ENCODE measurements at places on chromosomes 2 and 18.

DNA sequence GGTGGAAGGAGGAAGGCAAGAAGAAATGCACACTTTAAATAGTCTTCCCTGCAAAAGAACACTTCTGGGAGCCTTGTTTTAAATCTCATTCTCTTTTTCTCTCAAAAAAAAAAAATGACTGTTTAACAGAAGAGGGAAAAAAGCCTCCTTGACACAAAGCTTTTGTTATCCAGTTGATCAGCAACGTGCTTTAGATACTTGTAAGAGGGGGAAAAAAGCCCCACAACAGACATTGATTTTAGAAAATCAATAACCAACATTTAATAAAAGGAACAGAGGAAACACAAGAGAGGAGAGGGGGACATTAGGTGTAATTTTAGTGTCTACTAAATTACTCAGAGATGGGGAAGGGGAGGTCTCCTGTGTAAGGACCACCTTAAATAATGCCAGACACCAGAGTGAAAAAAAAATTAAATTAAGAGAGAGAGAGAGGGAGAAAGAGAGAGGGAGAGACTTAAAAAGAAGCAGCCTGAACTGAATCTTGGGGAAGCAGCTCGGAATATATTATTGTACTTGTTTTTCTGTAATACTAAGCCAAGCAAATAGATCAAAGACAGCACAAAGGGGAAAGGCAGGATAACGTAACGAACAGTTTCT lies 4.7 kb downstream of the ZEB2 start:
- no peak for DNase-seq

GRCh38 chr18:59464486-59464885 lies 105.4 kb upstream of the LMAN1 start:
- no peak for DNase-seq

GRCh38 chr2:146817613-146818012 lies 1027.2 kb upstream of the ACVR2A start:
- DNase-seq, result no peak

- DNase-seq, result no peak
These were observed 238.1 kb upstream of the SLC8A1 start for GRCh38 chr2:40690036-40690435.

GRCh38 chr2:209145941-209146681 lies 277.7 kb upstream of the MAP2 start:
- DNase-seq, result no peak

DNA sequence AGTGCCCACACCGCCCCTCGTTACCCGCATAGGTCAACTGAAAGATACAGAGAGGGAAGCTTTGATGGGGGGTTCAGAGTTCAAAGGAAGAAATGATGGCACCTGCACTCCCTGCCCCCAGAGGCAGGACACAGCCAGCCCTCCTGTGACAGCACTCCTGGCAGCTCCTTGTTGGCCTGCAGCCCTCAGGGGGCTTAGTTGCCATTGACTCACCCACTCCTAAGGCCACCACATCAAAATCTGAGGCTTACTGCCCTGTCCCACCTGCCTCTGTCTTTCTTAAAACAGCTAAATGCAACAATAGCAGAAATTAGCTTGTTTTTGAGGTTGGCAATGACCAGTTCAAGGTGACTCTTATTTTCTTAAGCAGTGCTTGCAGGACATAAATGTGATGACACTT lies 31.6 kb upstream of the SLC35F6 start:
- no peak for DNase-seq

- no peak for DNase-seq
These were observed 13.4 kb downstream of the NPAS2 start for GRCh38 chr2:100833331-100833730.

GRCh38 chr2:172710584-172711047 lies 25.0 kb upstream of the RAPGEF4 start:
- DNase-seq, result no peak

DNA sequence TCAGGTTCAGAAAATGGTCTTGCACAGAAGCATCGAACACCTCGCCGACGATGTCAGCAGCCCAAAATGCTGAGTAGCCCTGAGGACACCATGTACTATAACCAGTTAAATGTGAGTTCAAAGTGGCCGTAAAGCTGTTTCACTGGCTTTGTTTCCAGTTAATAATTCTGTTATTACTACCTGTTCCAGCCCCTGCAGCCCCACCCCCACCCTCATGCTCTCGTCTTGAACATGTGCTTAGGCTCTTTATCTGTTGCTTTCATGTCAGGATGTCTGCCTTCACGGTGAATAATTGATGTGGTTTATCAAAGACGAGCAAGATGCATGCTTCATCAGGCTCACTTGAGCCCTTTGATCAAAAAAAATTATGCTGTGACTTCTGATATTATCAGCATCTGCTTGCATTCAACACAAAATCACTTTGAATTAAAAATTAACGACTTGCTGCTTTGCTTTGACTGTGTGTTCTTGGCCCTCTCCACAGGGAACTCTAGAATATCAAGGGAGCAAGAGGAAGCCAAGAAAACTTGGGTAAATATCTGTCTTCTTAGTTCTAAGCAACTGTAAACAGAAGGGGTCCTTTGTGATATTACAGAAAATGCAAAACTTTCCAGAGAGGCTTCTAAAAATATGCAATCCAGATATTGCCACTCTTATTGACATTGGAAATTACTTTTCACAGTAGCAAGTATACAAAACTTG lies 63.4 kb upstream of the SP5 start:
- no peak for DNase-seq

- DNase-seq, result no peak
These were observed 27.2 kb downstream of the KDM3A start for GRCh38 chr2:86468162-86469033.

- DNase-seq, result no peak
These were observed 14.9 kb upstream of the E2F6 start for GRCh38 chr2:11480859-11481258.

DNA sequence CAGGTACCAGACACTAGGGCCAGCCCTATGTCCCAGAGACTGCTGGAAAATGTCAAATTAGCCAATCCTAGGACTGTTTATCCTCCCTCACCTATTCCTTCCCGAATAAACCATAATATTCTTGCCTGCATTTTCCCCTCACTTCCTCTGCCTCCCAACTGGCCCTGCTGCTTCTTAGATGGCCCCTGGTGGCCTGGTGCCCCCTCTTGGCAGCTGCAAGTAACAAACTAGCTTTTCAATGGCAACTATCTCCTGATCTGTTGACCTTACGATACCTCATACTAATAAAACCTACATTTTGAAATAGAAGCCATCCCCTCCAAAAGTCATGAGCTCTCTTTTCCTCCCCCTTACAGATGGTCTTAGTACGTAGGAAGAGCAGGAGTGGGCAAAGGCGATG lies 132.0 kb downstream of the ALPK2 start:
- no peak for DNase-seq

GRCh38 chr2:37171624-37171950 lies 14.8 kb upstream of the EIF2AK2 start:
- DNase-seq, result no peak

DNA sequence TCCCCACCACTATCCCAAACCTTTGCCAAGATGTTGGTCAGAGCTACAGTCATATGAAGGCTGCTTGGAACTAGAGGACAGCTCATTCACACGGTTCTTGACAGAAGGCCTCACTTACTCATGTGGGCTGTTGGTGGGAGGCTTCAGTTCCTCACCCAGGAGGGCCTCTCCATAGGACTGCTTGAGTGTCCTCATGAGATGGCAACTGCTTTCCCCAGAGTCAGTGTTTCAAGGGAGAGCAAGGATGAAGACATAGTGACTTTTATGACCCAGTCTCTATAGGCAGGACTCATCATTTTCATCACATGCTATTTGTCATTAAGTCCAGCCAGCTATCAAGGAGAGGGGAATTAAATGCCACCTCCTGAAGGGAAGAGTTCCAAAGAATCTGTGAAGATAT lies 33.4 kb upstream of the OLA1 start:
- DNase-seq, result no peak

DNA sequence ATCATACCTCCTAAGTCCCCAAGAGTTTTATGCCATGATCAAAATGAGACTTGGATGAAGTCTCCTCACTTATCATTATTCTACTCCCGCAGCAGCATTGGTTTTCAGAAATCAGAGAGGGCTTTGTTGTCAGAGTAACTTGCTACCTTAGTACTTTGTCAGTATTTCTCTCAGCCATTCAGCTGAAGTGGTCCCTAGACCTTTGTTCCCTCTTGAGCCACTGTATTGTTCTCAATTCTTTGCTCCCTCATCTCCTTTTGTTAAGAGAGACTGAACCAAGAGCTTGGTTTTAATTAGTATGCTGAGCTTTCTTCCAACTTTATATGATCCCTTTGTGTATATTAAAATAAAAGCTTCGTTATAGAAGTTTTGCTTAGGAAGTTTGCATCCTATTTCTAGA lies 133.4 kb downstream of the DOCK10 start:
- DNase-seq, result no peak

GRCh38 chr2:58923869-58924268 lies 682.7 kb upstream of the FANCL start:
- no peak for DNase-seq

- DNase-seq, result no peak
These were observed 186.2 kb upstream of the CDH2 start for GRCh38 chr18:28363124-28363523.

DNA sequence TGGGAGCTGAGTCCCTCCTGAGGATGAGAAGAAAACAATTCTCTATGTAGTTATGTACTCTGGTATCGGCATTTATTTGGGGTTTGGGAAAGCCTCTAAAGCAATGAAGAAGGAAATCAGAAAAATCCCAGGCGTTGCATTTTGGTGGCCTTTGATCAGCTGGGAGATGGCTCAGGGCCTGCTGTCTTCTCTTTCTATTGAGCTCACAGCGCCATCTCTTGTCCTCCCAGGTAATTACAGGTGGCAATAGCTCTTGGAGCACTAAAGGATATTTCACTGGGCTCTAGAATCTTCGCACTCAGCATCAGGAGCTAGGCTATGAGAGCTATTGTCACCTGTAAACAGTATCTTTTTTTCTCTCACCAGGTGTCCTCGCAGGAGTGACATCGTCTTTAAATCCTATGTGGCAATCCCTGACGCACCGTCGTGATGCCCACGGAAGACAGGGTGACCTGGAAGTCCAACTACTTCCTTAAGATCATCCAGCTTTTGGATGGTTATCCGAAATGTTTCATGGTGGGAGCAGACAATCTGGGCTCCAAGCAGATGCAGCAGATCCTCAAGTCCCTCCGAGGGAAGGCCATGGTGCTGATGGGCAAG lies 76.1 kb upstream of the PMAIP1 start:
- no peak for DNase-seq
